ENCODE measurements at places on chromosomes 11 and 22.

GRCh38 chr11:2862395-2863275 lies 22.9 kb downstream of the CDKN1C start:
- no peak for DNase-seq

DNA sequence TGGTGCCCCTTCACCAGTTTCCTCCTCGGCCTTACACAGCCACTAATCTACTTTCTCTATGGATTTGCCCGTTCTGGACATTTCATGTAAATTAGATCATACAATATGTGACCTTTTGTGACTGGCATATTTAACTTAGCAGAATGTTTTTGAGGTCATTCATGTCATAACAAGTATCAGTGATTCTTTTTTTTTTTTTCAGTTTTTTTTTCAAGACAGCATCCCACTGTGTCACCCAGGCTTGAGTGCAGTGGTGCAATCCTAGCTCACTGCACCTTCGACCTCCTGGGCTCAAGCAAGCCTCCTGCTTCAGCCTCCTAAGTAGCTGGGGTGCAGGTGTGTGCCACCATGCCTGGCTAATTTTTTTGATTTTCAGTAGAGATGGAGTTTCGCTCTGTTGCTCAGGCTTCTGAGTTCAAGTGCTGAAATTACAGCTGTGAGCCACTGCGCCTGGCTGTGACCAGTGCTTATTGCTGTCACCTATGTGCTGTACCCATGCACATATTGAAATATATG lies 22.7 kb downstream of the KIAA1671 start:
- no peak for DNase-seq

DNA sequence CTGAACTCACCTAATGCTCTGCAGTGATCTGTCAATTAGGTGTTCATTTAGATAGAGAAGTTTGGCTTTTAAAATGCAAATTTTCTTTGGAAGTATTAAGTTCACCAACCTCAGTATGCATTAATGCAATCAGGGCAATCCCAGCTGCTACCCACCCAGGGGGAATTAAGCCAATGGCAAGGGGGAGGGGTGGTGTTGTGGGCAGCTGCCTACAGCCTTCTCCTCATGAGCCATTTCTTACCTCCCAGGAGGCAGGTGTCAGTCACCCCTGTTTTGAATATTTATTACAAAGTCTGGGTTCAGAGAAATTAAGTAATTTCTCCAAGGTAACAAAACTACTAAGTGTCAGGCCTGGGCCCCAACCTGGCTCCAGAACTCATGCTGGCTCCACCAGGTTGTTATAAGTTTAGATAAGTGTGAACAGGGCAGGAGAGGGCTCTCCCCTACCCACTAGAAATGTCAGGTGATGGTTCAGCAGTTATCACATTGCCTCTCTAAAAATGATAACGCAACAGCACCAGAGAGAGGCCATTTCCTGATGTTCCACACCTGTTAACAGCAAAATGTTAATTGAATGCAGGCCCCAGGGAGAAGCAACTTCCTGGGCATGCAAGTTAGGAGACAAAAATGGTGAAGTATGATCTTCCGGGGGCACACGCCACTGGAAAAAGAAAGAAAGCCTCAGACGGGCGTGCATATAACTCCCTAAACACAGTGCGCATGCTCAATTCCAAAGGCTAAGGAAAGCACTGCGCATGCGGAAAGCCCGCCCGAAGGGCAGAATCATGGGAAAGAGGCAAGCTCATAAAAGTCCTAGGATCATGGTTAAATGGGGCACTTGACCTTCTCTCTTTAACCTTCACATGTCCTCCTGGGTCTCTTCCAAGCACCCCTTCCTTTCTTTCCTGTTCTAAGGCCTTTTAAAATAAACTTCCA lies 35.4 kb upstream of the GNAZ start:
- no peak for DNase-seq

- DNase-seq: no peak
Observed at GRCh38 chr22:26665813-26666231, 8.4 kb downstream of the MIAT start.

- no peak for DNase-seq
Observed at GRCh38 chr11:104154296-104154695, 9.7 kb downstream of the PDGFD start.

- no peak for DNase-seq
Observed at GRCh38 chr11:119979701-119980100, 158.2 kb downstream of the TRIM29 start.

DNA sequence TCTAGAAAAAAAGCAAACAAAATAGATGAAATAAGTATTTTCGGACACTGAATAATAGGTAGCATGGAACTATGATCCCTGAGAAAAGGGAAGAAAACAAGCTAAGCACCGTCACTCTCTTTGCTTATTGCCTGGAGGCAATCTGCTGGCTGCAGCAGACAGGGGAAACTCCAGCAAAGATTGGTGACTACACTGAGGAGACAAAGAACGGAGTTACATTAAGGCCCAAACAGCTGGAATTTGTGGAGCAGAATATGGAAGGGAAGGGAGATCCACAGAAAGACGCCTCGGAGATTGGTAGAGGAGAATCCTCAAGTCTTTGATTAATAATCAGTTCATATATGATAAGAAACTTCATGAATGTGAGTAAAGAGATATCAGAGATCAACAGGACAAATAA lies 150.2 kb downstream of the TYR start:
- no peak for DNase-seq

DNA sequence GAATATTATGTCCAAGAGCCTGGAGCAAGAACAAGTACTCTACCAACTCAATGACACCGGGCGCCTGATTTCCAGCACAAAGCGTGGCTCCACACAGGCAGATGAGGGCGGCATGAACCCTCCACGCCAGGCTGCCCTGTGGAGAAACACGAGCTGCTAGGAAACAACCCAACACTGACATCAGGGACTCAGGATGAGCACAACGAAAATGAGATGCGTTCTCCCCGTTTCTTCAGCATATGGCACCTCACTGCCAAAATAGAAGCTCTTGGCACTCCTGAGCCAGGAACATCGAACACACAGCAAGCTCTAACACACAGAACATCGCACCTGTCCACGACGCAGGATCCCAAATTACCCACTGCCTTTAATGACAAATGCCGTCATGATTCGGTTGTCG lies 68.3 kb downstream of the NCAPD3 start:
- DNase-seq: no peak

DNA sequence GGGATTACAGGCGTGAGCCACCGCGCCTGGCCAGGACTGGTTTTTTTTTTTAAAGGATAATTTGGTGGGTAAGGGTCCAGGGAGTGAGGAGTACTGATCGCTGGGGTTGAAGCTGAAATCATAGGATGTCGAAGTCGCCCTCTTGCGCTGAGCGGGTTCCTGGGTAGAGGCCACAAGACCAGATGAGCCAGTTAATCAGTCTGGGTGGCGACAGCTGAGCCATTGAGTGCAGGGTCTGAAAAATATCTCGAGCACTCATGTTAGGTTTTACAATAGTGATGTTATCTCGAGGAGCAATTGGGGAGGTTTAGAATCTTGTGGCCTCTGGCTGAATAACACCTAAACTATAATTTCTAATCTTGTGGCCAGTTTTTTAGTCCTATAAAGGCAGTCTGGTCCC lies 7.8 kb downstream of the APOL5 start:
- DNase-seq: no peak

Data from stimulated activated CD4-positive, alpha-beta T cell treated with anti-CD3 and anti-CD28 coated beads, Interleukin-4, amount 100 ng/mL, for 4 hours (primary cell).